ENCODE measurements at places on chromosomes 13 and 19. TPM values are rescaled to one million over a fixed set of nuclear protein-coding genes. Genes with fewer than 3 reads are reported as not detected.

The UGGT2 gene
- 36.2 TPM for total RNA-seq

GRCh38 chr13:42600943-42601342 is 27.0 kb downstream of the TNFSF11 start:
- H3K4me3 ChIP-seq: no peak overlapping the region
- H3K4me1 ChIP-seq: peaks cover 7% of the 10 kb centered on the region
- DNase-seq: no peak
- H3K27me3 ChIP-seq: peaks cover 5% of the 10 kb centered on the region

The ZNF296 gene
- 3.0 TPM for total RNA-seq

The ZNF536 gene
- 0.43 TPM for total RNA-seq

- no peak for DNase-seq
- no peaks in the 10 kb centered on the region for H3K27me3 ChIP-seq
- H3K36me3 ChIP-seq: peaks cover 7% of the 10 kb centered on the region
- H3K27ac ChIP-seq: peak within 1 kb of the TSS; percentile 53
- peak within 1 kb of the TSS; percentile 81 for H3K4me3 ChIP-seq
Measured at GRCh38 chr19:3062165-3063105, at the start of gene TLE5. TSS of gene TLE5 (minus strand) at chr19:3062495. CDS start at chr19:3062200, 295 bp downstream.

The ZFP28 gene
- total RNA-seq: 3.2 TPM

- peak overlapping the region; percentile 77 for H3K27ac ChIP-seq
- peaks cover 11% of the 10 kb centered on the region for H3K4me1 ChIP-seq
- DNase-seq: no peak
Measured at GRCh38 chr13:113297370-113298042, 467 bp downstream of the LAMP1 start.

The LIPE gene
- 2.0 TPM for total RNA-seq

DNA sequence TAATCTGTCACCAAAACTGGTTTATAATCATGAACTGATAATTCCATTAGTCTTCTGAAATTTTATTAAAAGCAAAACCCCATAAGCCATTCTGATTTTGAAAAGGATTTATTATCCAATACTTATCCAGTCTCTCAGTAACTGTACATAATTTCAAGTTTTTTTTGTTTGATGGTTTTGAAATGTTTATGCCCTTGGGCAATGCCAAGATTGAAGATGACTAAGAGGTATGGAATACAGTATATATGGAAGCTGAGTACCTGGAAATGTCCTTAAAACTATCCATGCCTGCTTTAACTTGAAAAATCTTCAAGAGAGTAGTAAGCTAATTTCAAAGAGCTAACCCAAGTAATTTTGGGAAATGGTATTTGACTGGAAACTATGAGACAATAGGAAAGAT is 1.8 kb upstream of the NEK5 start:
- H3K4me3 ChIP-seq: no peak overlapping the region
- H3K27me3 ChIP-seq: no peaks in the 10 kb centered on the region
- peaks cover 15% of the 10 kb centered on the region for H3K36me3 ChIP-seq

The TSKS gene
- not detected for total RNA-seq

The POMP gene
- 131 TPM for total RNA-seq

The IGFL2 gene
- 9.8 TPM for total RNA-seq

The APOC4 gene
- total RNA-seq: not detected

GRCh38 chr13:74633734-74634133 is 499.5 kb upstream of the KLF12 start:
- H3K27ac ChIP-seq: no peak overlapping the region
- no peak overlapping the region for H3K4me3 ChIP-seq
- no peaks in the 10 kb centered on the region for H3K27me3 ChIP-seq
- no peaks in the 10 kb centered on the region for H3K36me3 ChIP-seq
- H3K4me1 ChIP-seq: no peaks in the 10 kb centered on the region

The PBX4 gene
- 0.93 TPM for total RNA-seq

Data from astrocyte (in vitro differentiated cells and primary cell).